ENCODE measurements at places on chromosomes 5 and 9. TPM values are rescaled to one million over a fixed set of nuclear protein-coding genes. Genes with fewer than 3 reads are reported as not detected.
A peak's percentile ranks its signal among the peaks of the same experiment; 100 is the strongest.

- no peak overlapping the region for H3K27ac ChIP-seq
- no peaks in the 10 kb centered on the region for H3K27me3 ChIP-seq
- H3K4me1 ChIP-seq = peaks cover 6% of the 10 kb centered on the region
- H3K36me3 ChIP-seq = no peaks in the 10 kb centered on the region
Measured at GRCh38 chr5:174610968-174611367, 113.4 kb upstream of the MSX2 start.

- no peak for DNase-seq
- no peaks in the 10 kb centered on the region for H3K27me3 ChIP-seq
- H3K4me1 ChIP-seq = no peaks in the 10 kb centered on the region
- H3K27ac ChIP-seq = no peak overlapping the region
Measured at GRCh38 chr5:54001976-54002775, 308.2 kb downstream of the ARL15 start.

DNA sequence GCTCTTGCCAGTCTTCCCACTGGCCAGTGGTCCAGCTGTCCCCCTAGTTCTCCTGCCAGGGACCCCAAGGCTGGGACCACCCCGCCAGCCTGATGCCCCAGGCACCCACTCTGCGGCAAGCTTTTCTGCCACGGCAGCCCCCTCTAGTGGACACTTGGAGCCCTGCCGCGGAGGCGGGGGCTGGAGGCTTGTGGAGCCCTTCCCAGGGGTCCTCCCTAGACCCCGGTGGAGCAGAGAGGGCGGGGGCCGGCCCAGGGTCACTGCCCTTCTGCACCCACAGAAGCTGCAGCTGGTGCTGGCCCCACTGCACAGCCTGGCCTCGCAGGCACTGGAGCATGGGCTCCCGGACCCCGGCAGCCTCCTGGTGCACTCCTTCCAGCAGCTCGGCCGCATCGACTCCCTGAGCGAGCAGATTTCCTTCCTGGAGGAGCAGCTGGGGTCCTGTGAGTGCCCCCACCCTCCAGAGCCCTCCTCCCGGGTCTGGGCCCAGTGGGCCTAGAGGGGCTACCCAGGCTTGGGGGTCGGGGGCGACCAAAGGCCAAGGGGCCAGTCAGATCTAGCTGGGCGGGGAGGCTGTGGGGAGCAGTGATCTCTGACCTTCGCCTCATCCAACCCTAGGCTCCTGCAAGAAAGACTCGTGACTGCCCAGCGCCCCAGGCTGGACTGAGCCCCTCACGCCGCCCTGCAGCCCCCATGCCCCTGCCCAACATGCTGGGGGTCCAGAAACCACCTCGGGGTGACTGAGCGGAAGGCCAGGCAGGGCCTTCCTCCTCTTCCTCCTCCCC lies 9.1 kb downstream of the EGFL7 start:
- H3K4me3 ChIP-seq = no peak overlapping the region
- H3K36me3 ChIP-seq = no peaks in the 10 kb centered on the region
- no peaks in the 10 kb centered on the region for H3K4me1 ChIP-seq
- peaks cover 6% of the 10 kb centered on the region for H3K27me3 ChIP-seq

DNA sequence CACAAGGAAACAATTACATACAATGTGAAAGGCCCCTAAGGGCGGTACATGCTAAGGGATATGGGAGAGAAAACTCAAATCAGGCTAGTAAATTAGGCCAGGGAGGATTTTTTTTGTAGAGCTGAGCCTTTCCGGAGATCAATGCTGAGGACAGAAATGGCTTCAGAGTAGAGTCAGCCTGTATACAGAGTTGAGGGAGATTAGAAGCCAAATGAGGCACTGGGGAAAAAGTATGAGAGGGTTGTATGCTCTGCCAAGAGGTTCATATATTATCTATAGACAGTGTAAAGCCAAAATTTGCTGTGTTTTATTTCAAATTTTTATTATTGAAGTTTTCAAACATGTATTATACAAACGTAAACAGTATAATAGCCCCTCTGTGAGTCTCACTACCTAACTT lies 103.1 kb downstream of the BNC2 start:
- H3K27me3 ChIP-seq = no peaks in the 10 kb centered on the region
- no peak overlapping the region for H3K4me3 ChIP-seq
- H3K36me3 ChIP-seq = no peaks in the 10 kb centered on the region
- DNase-seq = no peak

Gene LCN12
- total RNA-seq = not detected

Gene GABBR2
- total RNA-seq = not detected

Gene STK32A
- 9.1 TPM for total RNA-seq

Gene DMRTA1
- total RNA-seq = 0.95 TPM

DNA sequence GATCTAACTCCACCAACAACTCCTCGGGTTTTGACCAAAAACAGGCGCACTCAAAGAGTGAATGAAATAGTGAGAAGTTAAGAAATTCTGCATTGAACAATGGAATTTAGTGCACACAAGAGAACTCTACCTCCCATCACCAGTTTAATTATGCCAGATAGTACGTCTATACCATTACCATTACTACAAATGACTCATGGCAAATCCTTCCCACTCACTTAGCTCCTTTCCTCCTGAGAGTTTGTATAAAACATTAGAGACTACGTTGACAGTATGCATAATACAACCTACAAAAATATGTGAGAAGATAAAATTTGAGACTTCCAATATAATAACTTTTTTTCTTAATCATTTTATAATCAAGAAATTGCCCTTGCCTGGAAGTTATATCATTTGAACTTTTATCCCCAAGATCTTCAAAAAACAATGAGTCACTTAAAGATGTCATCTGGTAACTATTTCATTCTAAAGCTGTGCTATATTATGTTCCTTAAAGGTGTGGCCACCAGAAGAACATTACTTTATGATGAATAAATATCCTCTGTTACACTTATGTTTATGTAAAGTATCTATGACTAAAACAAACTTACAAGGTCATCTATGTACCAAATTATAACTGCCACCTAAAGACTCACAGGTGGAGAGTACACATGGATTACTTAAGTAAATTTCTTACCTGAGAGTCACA lies 297.9 kb upstream of the PTGER4 start:
- no peak for DNase-seq
- no peaks in the 10 kb centered on the region for H3K27me3 ChIP-seq
- no peak overlapping the region for H3K4me3 ChIP-seq
- no peaks in the 10 kb centered on the region for H3K36me3 ChIP-seq
- no peak overlapping the region for H3K27ac ChIP-seq
- H3K4me1 ChIP-seq = peaks cover 12% of the 10 kb centered on the region

Gene IL3
- total RNA-seq = not detected

GRCh38 chr5:92879806-92880543 lies 701.0 kb downstream of the NR2F1-AS1 start:
- no peak overlapping the region for H3K27ac ChIP-seq
- DNase-seq = no peak
- H3K4me3 ChIP-seq = no peak overlapping the region
- no peaks in the 10 kb centered on the region for H3K4me1 ChIP-seq

GRCh38 chr5:172638209-172638768 lies 2.8 kb upstream of the NEURL1B start:
- H3K36me3 ChIP-seq = no peaks in the 10 kb centered on the region
- H3K4me3 ChIP-seq = no peak overlapping the region
- DNase-seq = peak; percentile 49
- no peak overlapping the region for H3K27ac ChIP-seq

Gene PCA3
- total RNA-seq = under 0.01 TPM

GRCh38 chr9:96071815-96072124 lies 196.3 kb downstream of the ERCC6L2 start:
- no peaks in the 10 kb centered on the region for H3K27me3 ChIP-seq
- no peak for DNase-seq
- H3K4me3 ChIP-seq = no peak overlapping the region

- peaks cover 31% of the 10 kb centered on the region for H3K4me1 ChIP-seq
- no peaks in the 10 kb centered on the region for H3K27me3 ChIP-seq
- peak overlapping the region; percentile 28 for H3K27ac ChIP-seq
- no peaks in the 10 kb centered on the region for H3K36me3 ChIP-seq
- no peak overlapping the region for H3K4me3 ChIP-seq
Measured at GRCh38 chr5:95861221-95861863, 38.8 kb upstream of the GLRX start.

GRCh38 chr5:142171270-142171669 lies 62.7 kb downstream of the NDFIP1 start:
- H3K36me3 ChIP-seq = no peaks in the 10 kb centered on the region
- no peak for DNase-seq
- no peaks in the 10 kb centered on the region for H3K4me1 ChIP-seq
- H3K27me3 ChIP-seq = no peaks in the 10 kb centered on the region
- no peak overlapping the region for H3K4me3 ChIP-seq

Gene MYMK
- not detected for total RNA-seq

Gene BARX1
- total RNA-seq = not detected

- DNase-seq = no peak
- H3K4me1 ChIP-seq = no peaks in the 10 kb centered on the region
- no peaks in the 10 kb centered on the region for H3K36me3 ChIP-seq
Measured at GRCh38 chr5:151612689-151613427, 21.7 kb upstream of the FAT2 start.

Gene SLC23A1
- total RNA-seq = not detected

DNA sequence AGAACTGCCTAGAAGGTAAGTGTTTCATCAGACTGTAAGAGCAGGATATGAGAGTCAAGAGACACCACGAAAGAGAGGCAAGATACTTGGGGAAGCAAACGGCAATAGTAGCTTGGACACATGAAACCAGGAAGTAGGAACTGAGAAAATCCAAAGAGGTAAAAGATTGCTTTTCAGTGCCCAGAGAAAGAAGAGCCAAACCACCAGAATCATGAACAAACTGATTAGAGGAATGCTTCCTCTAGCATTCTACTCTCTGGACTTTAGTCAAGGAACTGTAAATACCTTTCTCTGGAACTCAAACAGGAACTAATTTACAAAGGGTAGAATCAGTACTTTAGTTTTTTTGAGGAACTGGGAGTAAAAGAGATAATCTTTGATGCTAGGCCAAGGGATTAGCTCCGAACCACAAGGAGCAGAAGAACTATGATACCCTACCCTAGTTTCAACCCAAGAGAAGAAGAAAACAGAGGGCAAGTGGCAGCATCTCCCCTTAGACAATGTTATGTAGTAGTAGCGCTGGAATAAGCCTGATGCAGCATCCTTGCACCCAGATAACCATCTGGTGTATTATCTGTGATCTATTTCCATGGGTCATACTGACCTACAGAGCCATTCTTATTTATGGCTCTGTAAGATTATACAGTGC lies 41.3 kb downstream of the EFCAB9 start:
- peaks cover 12% of the 10 kb centered on the region for H3K4me1 ChIP-seq
- H3K27me3 ChIP-seq = no peaks in the 10 kb centered on the region
- H3K27ac ChIP-seq = no peak overlapping the region
